ENCODE measurements at places on chromosomes 3 and 15. TPM values are rescaled to one million over a fixed set of nuclear protein-coding genes. Genes with fewer than 3 reads are reported as not detected.

Gene GATA2
- 53.2 TPM for total RNA-seq

Gene IQCB1
- 38.8 TPM for total RNA-seq

GRCh38 chr3:144900366-144900765 is 928.7 kb downstream of the DIPK2A start:
- no peak for DNase-seq

DNA sequence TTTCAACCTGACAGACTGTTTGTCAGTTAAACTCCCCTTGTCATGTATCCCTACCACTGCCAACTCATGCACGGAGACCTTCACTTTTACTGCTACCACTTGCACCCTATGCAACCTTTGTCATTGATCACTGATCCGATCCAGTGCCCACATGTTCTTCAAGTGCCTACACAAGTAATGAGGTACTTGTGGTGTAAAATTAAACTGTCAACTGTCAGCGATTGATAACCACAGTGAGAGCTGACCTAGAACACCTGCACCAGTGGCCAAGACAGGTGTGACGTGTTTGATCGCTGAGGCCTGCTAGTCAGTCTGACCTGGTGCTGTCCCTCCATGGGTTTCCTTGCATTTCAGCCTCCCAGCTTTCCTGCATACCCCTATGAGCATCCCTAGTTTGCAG is 55.6 kb downstream of the MECOM start:
- no peak for DNase-seq

DNA sequence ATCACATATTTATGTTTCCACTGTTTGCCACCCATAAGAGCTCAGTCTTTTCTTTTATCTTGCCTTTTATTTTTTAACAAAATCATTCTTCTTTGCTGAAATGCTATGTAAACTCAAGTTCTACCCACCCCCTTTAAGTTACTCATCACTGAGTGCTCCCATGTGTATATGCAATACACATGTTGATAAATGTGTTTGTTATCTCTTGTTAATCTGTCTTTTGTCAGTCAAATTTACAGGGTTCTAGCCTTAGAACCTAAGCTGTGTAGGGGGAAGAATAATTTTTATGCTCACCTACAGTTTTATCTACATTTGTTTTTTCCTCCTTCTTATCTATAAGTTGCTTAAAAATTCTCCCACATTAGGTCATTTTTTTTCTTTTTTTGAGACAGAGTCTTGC is 1195.9 kb downstream of the ROBO2 start:
- DNase-seq = no peak

GRCh38 chr3:74897006-74897405 is 282.5 kb upstream of the CNTN3 start:
- no peak for DNase-seq

- no peak for DNase-seq
These were observed 12.8 kb downstream of the NMNAT3 start for GRCh38 chr3:139664958-139665357.

Measured in mesothelial cell of epicardium (in vitro differentiated cells).